ENCODE measurements at places on chromosomes 7 and 10.
A peak's percentile ranks its signal among the peaks of the same experiment; 100 is the strongest.

GRCh38 chr10:232061-232460 lies 96.8 kb downstream of the ZMYND11 start:
- no peak for DNase-seq

- no peak for DNase-seq
These were observed 262.2 kb downstream of the KIF20B start for GRCh38 chr10:89963451-89964102.

DNA sequence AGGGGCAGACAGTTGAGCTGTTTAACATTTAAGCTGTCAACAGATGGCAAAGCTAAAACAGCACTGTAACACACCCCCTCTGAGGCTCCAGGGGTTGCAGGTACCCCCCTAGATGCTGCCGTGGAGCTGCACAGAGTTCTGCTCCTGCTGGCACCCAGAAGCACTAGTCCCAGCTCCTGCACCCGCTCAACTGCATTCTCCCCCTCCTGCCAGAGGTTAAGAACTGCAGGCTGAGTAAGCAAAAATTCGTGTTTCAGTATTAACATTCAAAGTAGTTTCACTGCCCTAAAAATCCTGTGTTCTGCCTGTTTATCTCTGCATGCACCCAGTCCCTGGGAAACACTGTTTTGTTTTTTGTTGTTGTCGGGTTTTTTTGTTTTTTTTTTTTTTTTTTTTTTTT lies 790.8 kb upstream of the KCND2 start:
- DNase-seq = peak; percentile 7

- no peak for DNase-seq
These were observed 39.9 kb downstream of the LDB3 start for GRCh38 chr10:86708068-86708782.

- no peak for DNase-seq
These were observed 35.6 kb downstream of the FAM171A1 start for GRCh38 chr10:15335508-15335907.

GRCh38 chr7:69218576-69218975 lies 379.7 kb upstream of the AUTS2 start:
- no peak for DNase-seq

- no peak for DNase-seq
These were observed 75.7 kb downstream of the VWDE start for GRCh38 chr7:12327922-12328321.

DNA sequence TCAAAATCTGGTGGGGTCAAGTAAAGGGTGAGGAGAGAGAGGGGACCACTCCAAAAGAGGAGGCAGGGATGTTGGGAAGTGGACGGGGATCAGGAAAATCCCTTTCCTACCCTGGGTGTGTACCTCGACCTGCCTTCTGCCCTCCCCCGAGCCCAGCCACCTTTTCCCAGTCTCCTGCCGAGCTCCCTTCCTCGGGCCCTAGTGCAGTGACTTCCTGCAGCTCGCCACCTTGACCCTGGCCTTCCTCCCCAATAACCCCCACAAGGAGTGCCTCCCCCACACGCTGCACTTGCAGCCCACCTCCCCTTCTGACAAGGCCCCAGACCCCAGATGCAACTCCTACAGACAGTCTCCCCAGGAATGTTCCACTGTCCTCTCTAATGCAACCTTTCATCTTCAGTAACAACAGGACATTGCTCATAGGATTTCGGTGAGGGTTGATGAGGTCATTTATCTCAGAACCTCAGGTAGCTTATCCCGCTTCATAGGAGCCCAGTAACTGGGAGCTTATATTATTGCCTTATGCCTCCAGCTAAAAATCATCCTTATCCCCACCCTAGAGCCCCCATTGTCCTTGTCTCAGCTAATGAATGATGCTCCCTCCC lies 90.1 kb downstream of the MKI67 start:
- no peak for DNase-seq

DNA sequence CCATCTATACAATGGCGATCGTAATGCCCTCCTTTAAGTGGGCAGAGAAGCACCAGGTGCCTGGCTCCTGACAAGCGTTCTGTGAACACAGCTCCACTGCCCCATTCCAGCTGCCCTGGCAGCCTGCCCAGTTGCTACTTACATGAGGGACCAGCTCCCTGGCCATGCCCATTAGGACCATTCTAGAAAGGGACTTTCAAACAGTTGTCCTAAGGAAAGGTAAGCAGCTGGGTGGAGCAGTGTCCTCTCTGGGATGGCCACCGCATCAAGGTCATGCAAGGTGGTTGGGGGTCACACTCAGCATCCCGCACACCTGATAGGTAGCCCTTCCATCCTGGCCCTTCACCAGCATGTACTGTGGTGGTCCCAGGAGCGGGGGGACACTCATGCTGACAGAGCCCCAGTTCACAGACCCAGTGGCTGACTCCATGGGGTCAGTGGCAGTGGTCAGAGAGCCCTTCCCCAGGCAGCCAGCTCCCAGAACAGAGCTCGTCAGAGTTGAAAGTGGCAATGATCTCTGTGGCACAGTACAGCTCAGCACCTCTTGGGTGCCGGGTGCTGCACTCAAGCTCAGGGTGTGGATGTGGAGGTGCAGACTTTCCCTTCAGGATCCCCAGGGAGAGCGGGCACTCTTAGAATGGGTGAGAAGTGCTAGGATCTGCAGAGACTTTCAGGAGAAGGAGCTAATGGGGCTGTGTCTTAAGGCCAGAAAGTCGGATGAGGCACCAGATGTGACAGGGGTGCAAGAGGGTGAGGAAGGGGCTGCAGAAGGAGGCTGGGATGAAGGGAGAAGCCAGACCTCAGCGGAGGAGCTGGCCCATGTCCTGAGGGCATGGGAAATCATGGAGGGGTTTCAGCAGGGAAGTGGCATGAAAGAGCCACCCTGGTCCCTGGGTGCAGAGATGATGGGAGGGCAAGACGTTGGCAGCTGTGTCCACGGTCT lies 10.9 kb downstream of the MMRN2 start:
- DNase-seq = no peak

- no peak for DNase-seq
These were observed 29.0 kb upstream of the ZNF862 start for GRCh38 chr7:149809215-149809614.

- DNase-seq = peak; percentile 62
These were observed 38.1 kb upstream of the XPNPEP1 start for GRCh38 chr10:109961174-109962001.

DNA sequence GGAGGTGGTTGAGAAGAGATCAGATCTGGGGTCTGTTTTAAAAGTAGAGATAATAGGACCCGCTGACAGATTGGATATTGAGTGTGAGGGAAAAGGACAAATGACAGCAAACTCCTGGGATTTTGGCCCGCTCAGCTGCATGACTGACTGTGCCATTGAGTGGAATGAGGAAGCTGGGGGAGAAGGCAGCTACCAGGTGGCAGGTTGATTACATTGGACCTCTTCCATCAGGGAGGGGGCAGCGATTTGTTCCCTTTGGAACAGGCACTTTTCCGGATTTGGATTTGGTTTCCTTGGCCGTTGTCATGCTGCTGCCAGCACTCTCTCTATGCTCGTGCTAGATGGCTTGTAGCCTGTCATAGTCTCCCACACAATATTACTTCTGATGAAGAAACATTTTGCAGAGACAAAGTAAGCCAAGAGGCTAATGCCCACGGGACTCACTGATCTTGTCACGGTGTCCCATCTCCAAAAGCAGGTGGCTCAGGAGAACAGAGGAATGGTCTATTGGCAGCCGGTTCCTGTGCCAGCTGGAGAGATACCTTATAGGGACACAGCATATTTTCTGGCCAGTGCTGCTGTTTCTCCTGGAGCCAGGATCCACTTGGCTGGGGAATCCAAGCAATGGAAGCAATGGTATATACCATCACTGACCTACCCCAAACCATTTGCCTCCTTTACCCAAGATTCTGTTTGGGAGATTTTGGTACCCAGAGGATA lies 69.1 kb upstream of the WAC start:
- DNase-seq = no peak

DNA sequence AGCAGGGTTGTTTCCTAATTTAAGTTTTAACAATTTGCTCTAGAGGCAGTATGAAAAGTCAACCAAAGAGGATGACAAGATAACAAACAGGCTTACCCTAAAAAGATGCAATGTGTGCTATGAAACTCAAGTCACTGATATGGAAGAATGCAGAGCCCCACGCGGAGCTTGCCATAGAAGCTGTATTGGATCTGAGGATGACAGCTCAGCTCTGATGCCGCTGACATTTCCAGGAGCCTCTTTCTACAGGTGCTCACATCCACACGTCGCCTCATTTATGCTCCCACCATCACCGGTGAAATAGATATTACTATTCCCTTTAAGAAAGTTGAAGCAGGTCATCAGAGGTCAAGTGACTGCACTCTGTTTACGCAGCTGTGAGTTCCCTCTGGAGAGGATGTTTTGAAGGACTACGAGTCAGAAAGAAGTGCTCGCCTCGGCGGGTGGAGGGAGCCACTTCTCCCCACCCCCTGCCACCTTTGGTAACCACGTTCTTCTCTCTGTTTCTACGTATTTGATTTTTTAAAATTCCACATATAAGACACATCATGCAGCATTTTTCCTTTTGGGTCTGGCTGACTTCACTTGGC lies 275.4 kb downstream of the GLRX3 start:
- no peak for DNase-seq

DNA sequence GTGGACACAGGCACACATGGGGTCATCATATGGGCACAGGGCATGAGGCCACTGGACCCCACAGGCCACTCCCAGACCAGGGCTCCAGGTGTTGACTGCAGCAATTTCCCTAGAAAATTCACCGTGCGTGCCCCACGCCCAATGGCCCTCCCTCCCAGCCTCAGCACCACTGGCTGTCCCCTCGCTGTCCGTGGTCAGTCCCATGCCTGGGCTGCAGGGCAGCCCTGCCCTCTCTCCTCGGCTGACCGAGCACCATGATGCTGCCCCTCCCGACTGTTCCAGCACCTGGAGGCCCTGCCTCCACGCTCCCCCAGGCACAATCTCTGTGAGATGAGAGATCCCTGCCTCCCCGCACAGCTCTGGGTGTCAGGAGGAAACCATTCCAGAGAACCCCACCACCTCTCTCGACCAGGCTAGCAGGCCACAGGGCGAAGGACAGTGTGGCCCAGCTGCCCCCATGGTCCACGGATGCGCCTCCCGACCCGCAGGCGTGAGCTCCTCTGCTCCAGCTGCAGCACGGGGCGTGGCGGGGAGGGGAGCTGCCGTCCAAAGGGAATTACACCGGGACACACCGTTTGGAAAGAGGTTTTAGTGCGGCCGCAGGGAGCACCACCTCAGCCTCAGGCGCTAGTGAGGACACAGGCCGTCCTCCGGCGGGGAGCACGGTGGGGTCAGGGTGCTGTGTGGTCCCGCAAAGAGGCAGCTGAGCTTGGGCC lies 12.6 kb downstream of the NUDT1 start:
- DNase-seq = no peak

GRCh38 chr10:92773776-92774175 lies 74.5 kb upstream of the EXOC6 start:
- peak; percentile 6 for DNase-seq

DNA sequence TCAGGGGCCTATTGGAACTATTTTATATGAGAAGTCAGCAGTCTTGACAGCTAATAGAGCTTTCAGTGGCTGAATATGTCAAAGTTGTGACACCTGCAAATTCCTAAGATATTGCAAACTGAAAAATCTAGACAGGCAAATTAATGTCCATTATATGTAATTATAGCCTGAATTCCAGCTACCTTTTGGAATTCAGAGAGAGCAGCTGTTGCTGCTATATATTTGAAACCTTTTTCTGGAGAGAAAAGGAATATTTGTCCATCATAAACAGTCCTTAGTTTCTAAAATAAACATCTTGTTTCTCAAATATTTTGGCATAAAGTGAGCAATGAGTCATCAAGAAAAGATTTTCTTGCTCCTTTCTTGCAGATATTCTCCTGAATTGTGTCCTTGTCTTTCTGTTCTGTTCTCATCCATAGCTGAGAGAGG lies 408.9 kb upstream of the SEMA3D start:
- DNase-seq = peak; percentile 71

- DNase-seq = peak; percentile 46
These were observed 80.5 kb upstream of the TAS2R16 start for GRCh38 chr7:123075838-123076467.

DNA sequence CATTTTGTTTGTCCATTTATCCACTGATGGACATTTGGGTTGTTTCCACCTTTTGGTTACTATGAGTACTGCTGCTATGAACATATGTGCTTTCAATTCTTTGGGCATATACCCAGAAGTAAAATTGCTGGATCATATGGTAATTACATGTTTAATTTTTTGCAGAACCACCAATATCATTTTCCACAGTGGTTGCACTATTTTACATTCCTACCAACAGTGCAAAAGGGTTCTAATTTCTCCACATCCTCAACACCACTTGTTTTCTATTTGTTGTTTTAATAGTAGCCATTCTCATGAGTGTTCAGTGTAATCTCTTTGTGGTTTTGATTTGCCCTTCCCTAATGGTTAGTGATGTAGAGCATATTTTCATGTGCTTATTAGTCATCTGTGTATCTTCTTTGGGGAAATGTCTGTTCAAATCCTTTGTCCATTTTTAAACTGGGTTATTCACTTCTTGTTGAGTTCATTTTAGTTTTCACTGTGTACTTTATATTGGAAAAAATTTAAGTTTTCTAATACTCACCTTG lies 101.9 kb downstream of the HIBADH start:
- peak; percentile 84 for DNase-seq

DNA sequence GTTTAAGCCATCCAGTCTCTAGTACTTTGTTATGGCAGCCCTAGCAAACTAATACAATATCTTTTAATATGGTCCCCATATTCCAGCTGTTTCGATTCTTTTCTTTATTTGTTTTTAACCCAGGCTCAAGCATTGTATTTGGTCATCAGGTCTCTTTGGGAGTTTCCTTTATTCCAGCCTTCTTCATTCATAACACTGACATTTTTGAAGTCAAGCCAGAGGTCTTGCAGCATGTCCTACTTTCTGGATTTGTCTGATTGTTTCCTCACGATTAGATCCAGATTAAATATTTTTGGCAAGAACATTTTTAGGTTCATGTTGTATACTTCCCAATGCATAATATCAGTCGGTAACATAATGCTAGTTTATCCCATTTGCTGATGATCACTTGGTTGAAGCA lies 11.8 kb downstream of the SLC25A13 start:
- peak; percentile 41 for DNase-seq

DNA sequence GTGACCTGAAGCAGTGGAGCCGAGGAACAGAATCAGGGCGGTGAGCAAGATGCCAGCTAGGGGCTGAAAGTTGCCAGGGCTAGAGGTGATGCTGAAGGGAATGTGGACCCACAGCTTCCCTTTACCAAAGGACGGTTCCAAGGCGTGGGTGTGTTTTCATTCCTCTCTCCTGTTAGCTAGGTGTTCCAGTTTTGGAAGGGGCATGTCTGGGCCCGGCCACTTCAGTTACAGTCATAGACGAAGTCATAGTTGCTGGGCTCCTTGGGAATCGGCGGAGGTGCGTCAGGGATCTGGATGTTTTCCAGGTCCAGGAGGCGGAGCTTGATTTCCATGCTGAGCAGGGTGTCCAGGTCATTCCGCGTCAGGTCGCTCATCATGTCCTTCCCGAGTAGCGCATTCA lies 131.0 kb upstream of the AOAH start:
- no peak for DNase-seq

GRCh38 chr10:101897633-101898032 lies 54.0 kb upstream of the KCNIP2 start:
- DNase-seq = peak; percentile 46

- DNase-seq = no peak
These were observed 673 bp upstream of the ST8SIA6 start for GRCh38 chr10:17455015-17455520.

Data from choroid plexus epithelial cell (primary cell).